ENCODE measurements at places on chromosomes 11 and 22. TPM values are rescaled to one million over a fixed set of nuclear protein-coding genes. Genes with fewer than 3 reads are reported as not detected.

GRCh38 chr22:30485362-30485988 lies 13.7 kb upstream of the SEC14L3 start:
- DNase-seq, result peak; percentile 72

GRCh38 chr22:47205554-47205953 lies 443.1 kb downstream of the TBC1D22A start:
- no peak for DNase-seq

GRCh38 chr22:38504731-38505540 lies 1.2 kb downstream of the DDX17 start:
- DNase-seq, result peak; percentile 66

Gene SYT7
- total RNA-seq, result 10.0 TPM

GRCh38 chr11:91394073-91394726 lies 830.4 kb upstream of the FAT3 start:
- no peak for DNase-seq

DNA sequence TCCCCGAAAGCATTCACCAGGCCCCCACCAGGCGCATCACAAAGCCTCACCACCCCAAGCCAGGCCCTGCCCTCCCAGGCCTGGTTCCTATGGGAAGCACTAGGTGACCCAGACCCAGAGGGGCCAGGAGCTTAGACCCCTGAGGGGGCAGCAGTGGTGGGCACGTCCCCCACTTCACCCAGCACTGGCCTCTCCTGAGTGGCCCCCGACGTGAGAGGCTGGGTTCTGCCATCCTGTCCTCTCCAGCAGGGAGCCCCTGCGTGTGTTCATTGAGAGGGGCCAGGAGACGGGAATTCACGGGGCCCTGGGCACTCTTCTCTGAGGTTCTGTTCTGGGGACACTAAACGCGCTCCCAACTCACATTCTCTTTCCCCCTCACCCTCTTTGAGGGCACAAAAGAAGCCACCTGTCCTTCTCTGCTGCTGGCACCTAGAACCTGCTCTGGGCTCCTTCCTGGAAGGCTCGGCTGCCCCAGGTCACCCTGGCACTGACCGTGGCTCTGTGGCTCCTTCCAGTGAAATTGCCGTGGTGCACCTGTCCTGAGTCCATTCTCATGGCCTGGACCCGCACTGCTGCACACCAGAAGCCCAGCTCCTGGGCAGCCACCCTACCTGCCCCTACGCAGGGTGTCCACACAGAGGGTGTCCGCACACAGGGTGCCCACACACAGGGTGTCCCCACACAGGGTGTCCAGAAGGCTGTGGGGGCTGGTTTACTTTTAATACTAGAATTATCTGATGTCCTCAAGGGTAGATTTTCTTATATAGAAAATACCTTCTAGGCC lies 12.2 kb downstream of the PTDSS2 start:
- DNase-seq, result no peak

Gene WT1
- 3.0 TPM for total RNA-seq

Gene CLCF1
- 4.2 TPM for total RNA-seq

GRCh38 chr22:39306456-39307361 lies 12.7 kb downstream of the RPL3 start:
- peak; percentile 45 for DNase-seq
